ENCODE measurements at places on chromosomes 11 and 22. TPM values are rescaled to one million over a fixed set of nuclear protein-coding genes. Genes with fewer than 3 reads are reported as not detected.

OMP gene
- not detected for total RNA-seq

CYB5R2 gene
- 15.1 TPM for total RNA-seq

PRSS23 gene
- total RNA-seq = 27.6 TPM

UBQLN3 gene
- not detected for total RNA-seq

DNA sequence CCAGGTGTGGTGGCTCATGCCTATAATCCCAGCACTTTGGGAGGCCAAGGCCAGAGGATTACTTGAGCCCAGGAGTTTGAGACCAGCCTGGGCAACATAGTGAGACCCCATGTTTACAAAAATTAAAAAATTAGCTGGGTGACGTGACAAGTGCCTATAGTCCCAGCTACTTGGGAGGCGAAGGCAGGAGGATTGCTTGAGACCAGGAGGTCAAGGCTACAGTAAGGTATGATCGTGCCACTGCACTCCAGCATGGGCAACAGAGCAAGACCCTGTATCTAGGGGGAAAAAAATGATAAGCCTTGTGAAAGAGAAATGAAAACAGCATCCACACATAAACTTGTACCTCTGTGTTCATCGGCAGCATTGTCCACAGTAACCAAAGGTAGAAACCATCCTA lies 8.1 kb upstream of the CCND1 start:
- no peak for DNase-seq
- peaks cover 15% of the 10 kb centered on the region for H3K4me1 ChIP-seq
- H3K27ac ChIP-seq = no peak overlapping the region

GRCh38 chr11:17724020-17724908 lies 4.9 kb downstream of the MYOD1 start:
- H3K27me3 ChIP-seq = peaks cover 98% of the 10 kb centered on the region
- H3K36me3 ChIP-seq = no peaks in the 10 kb centered on the region
- H3K4me3 ChIP-seq = no peak overlapping the region
- no peak overlapping the region for H3K27ac ChIP-seq
- no peak for DNase-seq

DNA sequence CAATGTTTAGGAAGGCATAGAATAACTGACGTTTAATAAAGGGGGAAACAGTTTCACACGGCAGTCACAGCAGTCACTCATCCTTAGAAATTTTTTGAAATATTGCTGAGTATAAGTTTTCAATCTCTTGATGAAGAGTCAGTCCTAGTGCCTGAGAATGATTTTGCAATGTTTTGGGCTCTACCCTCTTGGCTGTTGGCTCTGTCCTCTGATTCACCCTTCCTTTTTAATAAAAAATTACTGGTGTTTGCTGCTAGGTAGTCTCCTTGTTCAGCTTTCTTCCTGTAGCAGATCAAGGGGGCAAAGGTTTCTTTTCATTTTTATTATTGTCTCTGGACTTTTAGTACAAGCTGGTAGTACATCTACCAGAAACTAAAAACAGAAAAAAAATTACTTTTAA lies 194.3 kb upstream of the ANO3 start:
- H3K4me1 ChIP-seq = peaks cover 6% of the 10 kb centered on the region
- H3K27me3 ChIP-seq = no peaks in the 10 kb centered on the region
- H3K36me3 ChIP-seq = no peaks in the 10 kb centered on the region
- H3K27ac ChIP-seq = no peak overlapping the region
- no peak for DNase-seq
- no peak overlapping the region for H3K4me3 ChIP-seq

GRCh38 chr11:45248501-45249011 lies 37.6 kb downstream of the SYT13 start:
- peaks cover 5% of the 10 kb centered on the region for H3K4me1 ChIP-seq
- no peaks in the 10 kb centered on the region for H3K36me3 ChIP-seq
- DNase-seq = no peak

GRCh38 chr22:46367707-46368191 lies 32.2 kb downstream of the TRMU start:
- no peak overlapping the region for H3K4me3 ChIP-seq
- no peaks in the 10 kb centered on the region for H3K36me3 ChIP-seq
- no peak overlapping the region for H3K27ac ChIP-seq
- H3K4me1 ChIP-seq = no peaks in the 10 kb centered on the region
- DNase-seq = peak; percentile 63

DNA sequence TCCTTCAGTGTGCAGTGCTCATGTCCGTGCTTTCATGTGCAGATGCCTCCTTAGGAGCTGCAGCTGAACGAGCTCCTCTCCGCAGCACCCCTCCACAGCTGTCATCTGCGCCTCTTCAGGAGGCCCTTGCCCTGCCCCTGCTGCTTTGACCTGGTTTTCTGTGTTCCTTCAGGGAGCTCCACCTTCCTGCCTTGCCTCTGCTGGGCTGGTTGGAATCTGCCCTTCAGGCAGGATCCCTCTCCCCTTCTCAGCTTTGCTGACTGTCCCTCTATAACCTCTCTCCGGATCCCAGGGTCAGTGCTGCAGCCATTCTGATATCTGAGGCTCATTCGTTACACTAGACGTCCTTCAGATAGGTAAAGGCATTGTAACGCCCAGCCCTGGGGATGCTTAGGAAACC lies 67.9 kb downstream of the SCN3B start:
- H3K4me1 ChIP-seq = peaks cover 18% of the 10 kb centered on the region
- peaks cover under 1% of the 10 kb centered on the region for H3K27me3 ChIP-seq
- no peak for DNase-seq
- H3K4me3 ChIP-seq = no peak overlapping the region
- H3K27ac ChIP-seq = no peak overlapping the region
